Bronchus fibroblast of lung (primary cell): ENCODE measurements at places on chromosomes 5 and 9. TPM values are rescaled to one million over a fixed set of nuclear protein-coding genes. Genes with fewer than 3 reads are reported as not detected.

Gene CARTPT
- total RNA-seq = not detected in 2 replicates

Gene SAP30L
- total RNA-seq = 9.1 and 11.3 TPM in 2 replicates

Gene ADAMTS2
- total RNA-seq = 28.1 and 37.0 TPM in 2 replicates

Gene DAPK1
- total RNA-seq = 2.4 and 3.0 TPM in 2 replicates

Gene ACTBL2
- 0.15 and 0.34 TPM in 2 replicates for total RNA-seq

Gene PIP5K1B
- total RNA-seq = not detected in 2 replicates

Gene WDR38
- total RNA-seq = not detected in 2 replicates

Gene NNT
- 29.4 and 35.0 TPM in 2 replicates for total RNA-seq

Gene GLRA1
- not detected in 2 replicates for total RNA-seq

Gene ANKRD20A1
- not detected in 2 replicates for total RNA-seq

Gene SPINK13
- not detected in 2 replicates for total RNA-seq

Gene TMEM174
- not detected in 2 replicates for total RNA-seq

Gene SVEP1
- 5.5 and 6.2 TPM in 2 replicates for total RNA-seq

Gene CTSL
- total RNA-seq = 128 and 134 TPM in 2 replicates

Gene ABL1
- total RNA-seq = 47.0 and 47.2 TPM in 2 replicates

Gene DMRTA1
- total RNA-seq = 0.15 and 0.17 TPM in 2 replicates

Gene TGFBI
- total RNA-seq = 178 and 182 TPM in 2 replicates

Gene GLT6D1
- not detected in 2 replicates for total RNA-seq

Gene SCGB3A2
- total RNA-seq = not detected in 2 replicates

Gene SLC36A2
- total RNA-seq = not detected in 2 replicates

Gene ST8SIA4
- total RNA-seq = 0.34 and 1.9 TPM in 2 replicates

Gene HCN1
- total RNA-seq = not detected in 2 replicates

Gene FANCC
- total RNA-seq = 5.5 and 5.9 TPM in 2 replicates

Gene IFNA17
- not detected in 2 replicates for total RNA-seq

Gene GDNF
- total RNA-seq = not detected in 2 replicates

Gene CNTFR
- not detected in 2 replicates for total RNA-seq

Gene RGS7BP
- total RNA-seq = not detected in 2 replicates

Gene CARD19
- 128 and 129 TPM in 2 replicates for total RNA-seq

Gene SPATA31A3
- total RNA-seq = not detected in 2 replicates

Gene FOXD4L6
- under 0.01 TPM in 1 of 2 replicates, not detected in the other for total RNA-seq

Gene OBP2B
- total RNA-seq = not detected in 2 replicates

Gene ADAMTSL1
- total RNA-seq = 35.8 and 39.1 TPM in 2 replicates

Gene FAM221B
- total RNA-seq = not detected in 2 replicates

Gene SLC4A9
- total RNA-seq = not detected in 2 replicates

Gene COL5A1
- total RNA-seq = 74.3 and 74.5 TPM in 2 replicates

Gene PKD2L2
- total RNA-seq = not detected in 2 replicates

Gene ZNF454
- total RNA-seq = 0.84 and 1.2 TPM in 2 replicates

Gene PRLR
- total RNA-seq = 0.30 and 0.84 TPM in 2 replicates

Gene TAF11L10
- not detected in 2 replicates for total RNA-seq

Gene SOX30
- 0.15 TPM in 1 of 2 replicates, not detected in the other for total RNA-seq

Gene TRAPPC13
- 12.0 and 17.8 TPM in 2 replicates for total RNA-seq

Gene KIF4B
- not detected in 2 replicates for total RNA-seq

Gene GABRG2
- total RNA-seq = not detected in 2 replicates

Gene SNCB
- total RNA-seq = 0.34 TPM in 1 of 2 replicates, not detected in the other

Gene KIF24
- 3.7 and 4.0 TPM in 2 replicates for total RNA-seq

Gene TAF11L2
- not detected in 2 replicates for total RNA-seq

Gene SLC6A7
- not detected in 2 replicates for total RNA-seq

Gene CLIC3
- 1.3 and 4.0 TPM in 2 replicates for total RNA-seq

Gene GAPT
- not detected in 2 replicates for total RNA-seq

Gene TTLL11
- total RNA-seq = 3.7 TPM in 2 replicates

Gene CCIN
- 0.84 and 0.89 TPM in 2 replicates for total RNA-seq
